ENCODE measurements at places on chromosomes 4 and X. TPM values are rescaled to one million over a fixed set of nuclear protein-coding genes. Genes with fewer than 3 reads are reported as not detected.

SPANXA1 gene
- 2.1 TPM for total RNA-seq

TMPRSS11F gene
- not detected for total RNA-seq

EMD gene
- total RNA-seq: 73.1 TPM

STBD1 gene
- total RNA-seq: 2.8 TPM

TNIP3 gene
- total RNA-seq: 1.9 TPM

SYP gene
- 0.48 TPM for total RNA-seq

MTMR1 gene
- 25.6 TPM for total RNA-seq

LIMCH1 gene
- 20.4 TPM for total RNA-seq

PPEF2 gene
- total RNA-seq: not detected

CXorf49 gene
- total RNA-seq: not detected

GRIA2 gene
- not detected for total RNA-seq

MAGEB10 gene
- total RNA-seq: not detected

FGF13 gene
- not detected for total RNA-seq
